ENCODE measurements at places on chromosomes 12 and 14.

- no peak for DNase-seq
Observed at GRCh38 chr12:57902478-57902969, 38.8 kb upstream of the ATP23 start.

- no peak for DNase-seq
Observed at GRCh38 chr12:71639341-71639760, 24.3 kb downstream of the ZFC3H1 start.

- no peak for DNase-seq
Observed at GRCh38 chr12:52086366-52086765, 6.9 kb downstream of the SMIM41 start.

DNA sequence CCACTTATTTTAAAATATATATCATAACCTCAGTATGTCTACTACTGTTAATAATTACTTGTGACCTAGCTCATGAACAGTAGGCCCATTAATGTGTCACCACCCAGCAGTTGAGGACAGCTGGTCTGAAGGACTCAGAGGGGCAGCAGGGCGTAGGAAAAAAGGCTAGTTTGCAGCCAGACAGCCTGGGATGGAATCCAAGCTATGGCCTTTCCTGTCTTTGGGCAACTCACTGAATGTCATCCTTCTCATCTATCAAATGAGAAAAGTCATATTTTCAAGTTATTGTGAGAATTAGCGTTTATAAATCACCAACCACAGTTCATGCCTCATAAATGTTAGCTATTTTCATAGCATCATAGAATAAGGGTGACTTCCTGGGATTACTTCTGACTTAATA, 12.3 kb downstream of the DENND5B start:
- DNase-seq, result no peak

GRCh38 chr12:2390850-2391390, 338.1 kb downstream of the CACNA1C start:
- DNase-seq, result no peak

DNA sequence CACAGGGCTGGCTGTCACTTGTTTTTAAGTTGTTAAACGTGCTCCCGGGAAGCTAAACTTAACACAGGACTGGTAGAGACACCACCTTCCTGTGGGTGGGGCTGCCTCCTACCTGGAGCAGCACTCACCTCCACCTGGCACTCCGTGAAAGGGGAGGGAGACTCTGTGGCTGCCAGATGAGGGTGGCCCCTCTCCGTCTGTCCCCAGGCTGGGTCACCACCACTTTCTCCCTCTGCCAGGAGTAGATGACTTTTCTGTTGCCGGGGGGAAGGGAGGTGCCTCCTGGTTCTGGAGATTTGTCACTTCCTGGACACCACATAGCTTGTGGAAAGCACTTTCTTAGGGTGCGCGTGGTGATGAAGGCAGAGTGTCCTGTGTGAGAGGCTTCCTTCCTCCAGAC, 81.3 kb downstream of the WDR20 start:
- no peak for DNase-seq

DNA sequence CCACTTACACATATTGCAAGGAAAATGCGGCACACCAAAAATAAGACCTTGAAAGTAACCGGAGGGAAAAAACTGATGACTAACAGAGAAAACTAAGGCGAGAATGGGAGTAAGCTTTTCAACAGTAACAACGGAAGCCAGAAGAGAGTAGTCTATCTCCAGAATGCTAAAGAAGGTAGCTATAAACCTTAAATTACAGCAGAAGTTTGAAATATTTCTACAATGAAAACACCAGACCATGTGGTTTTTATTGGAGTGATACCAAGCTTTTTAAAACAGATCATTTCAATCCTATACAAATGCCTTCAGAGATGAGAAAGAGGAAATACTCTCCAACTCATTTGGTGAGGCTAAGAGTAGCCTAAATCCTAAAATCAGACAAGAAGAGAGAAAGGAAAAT, 209.5 kb downstream of the ANO6 start:
- no peak for DNase-seq

- no peak for DNase-seq
Observed at GRCh38 chr12:4829793-4830162, 79.9 kb upstream of the KCNA1 start.

DNA sequence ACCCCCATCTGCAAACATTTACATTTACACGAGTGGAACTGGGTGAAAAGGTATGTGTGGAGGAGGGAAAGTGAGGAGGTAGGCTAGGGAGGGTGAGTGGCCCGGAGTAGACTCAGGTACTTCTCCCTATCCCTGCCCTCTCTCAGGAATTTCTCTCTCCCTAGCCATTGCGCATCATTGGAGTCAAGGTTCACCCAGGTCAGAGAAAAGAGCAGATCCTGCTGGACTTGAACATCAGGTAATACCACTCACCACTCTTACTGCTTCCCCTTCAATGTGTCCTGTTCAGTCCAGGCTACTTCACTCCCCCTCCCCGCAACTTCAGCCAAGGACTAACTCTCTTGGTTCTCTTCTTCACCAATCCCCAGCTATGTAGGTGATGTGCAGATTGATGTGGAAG, 2.8 kb downstream of the ESYT1 start:
- no peak for DNase-seq

GRCh38 chr14:81485372-81485771, 48.3 kb downstream of the SEL1L start:
- no peak for DNase-seq

DNA sequence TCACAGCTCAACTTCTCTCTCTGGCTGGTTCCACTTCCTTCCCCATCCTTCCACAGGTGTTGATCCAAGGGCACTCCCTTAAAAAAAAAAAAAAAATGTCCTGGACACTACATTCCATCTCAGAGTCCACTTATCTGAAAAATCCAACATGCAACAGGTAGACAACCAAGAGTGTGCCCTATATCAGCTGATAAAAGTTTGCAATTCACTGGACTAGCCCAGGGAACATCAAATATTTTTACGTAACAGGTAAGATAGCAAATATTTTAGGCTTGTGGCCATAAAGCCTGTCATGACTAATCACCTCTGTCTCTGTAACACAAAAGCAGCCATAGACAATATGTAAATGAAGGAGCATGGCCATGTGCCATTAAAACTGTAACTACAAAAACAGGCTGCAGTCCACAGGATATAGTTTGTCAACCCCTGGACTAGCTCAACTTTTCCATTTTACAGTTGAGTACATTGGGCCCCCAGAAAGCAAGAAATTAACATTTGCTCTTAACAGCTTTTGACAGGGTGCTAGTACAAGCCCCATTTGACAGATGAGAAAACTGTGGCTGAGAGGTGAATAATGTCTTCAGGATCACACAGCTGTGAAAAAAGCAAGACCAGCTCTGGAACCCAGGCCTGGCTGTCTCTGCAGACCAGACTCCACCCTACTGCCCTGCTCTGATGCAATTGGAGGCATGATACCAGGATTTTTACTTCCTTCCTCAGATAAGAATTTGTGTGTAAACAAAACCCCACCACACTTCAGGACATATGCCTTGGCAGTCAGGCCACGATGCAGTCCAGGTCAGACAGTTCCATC, 68.9 kb downstream of the CMKLR1 start:
- DNase-seq, result no peak

DNA sequence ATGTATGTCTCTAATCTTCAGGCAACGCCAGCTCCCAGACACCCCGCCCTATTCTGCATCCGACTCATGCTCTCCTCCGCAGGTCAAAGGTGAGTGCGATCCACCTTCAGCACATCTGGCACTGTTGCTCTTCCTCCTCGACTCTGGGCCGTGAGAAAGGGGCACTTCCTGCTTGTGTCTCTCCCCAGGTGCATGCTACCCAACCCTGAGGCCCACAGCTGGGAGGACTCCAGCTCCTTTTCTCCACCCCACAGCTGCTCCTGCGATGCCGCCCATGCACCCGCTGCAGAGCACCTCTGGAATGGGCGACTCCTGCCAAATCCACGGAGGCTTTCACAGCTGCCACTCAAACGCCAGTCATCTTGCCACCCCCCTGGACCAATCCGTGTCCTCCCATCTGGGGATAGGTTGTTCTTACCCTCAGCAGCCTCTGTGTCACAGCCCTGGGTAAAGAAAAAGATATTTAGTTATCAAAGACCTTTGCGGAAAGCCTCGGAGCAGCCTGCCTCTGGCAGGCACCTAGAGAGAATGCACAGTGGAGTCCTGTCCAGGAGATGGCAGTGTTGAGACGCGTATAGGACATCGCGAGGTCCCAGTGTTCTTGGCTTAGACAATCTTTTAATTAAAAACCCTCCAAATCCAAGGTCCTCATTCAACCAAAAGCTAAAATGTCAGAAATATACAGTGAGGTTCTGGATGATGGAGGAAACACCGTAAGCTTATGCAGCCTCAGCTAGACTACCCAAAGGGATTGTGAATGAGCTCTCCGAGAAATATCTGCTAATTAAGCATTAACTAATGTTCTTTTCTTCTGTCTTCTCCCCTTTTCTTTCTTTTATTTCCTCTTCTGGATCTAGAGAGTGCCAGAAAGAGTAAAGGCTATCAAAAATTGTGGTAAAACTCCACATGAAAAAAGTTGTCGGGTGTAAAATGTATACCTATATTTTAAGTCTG, 54.3 kb downstream of the MYRFL start:
- DNase-seq, result no peak

GRCh38 chr12:28780096-28780495, 369.0 kb upstream of the FAR2 start:
- DNase-seq, result no peak

DNA sequence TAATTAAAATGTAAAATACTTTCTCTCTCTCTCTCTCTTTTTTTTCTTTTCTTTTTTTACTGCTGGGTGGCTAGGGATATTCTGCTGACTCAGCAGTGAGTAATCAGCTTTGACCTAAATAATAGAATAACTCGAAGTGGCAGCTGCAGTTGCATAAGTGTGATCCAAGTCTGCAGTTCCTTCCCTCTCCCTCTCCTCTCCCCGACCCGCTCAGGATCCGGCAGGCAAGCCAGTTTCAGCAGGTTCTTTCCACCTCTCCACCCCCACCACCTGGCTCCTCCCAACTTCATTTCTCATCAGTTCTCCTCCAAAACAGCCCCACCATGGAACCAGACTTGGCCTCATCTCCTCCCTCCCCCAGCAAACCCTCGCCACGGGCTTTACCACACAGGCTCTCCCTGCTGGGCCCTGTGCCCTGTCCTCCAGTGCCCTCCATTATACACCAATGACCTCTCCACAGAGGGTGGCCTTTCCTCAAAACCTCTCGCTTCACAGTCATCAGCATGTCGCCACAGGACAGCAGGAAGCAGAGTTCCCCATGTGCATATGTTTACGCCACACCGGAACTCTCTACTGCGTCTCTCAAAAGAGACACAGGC, 22.4 kb downstream of the SLC7A8 start:
- DNase-seq, result no peak

DNA sequence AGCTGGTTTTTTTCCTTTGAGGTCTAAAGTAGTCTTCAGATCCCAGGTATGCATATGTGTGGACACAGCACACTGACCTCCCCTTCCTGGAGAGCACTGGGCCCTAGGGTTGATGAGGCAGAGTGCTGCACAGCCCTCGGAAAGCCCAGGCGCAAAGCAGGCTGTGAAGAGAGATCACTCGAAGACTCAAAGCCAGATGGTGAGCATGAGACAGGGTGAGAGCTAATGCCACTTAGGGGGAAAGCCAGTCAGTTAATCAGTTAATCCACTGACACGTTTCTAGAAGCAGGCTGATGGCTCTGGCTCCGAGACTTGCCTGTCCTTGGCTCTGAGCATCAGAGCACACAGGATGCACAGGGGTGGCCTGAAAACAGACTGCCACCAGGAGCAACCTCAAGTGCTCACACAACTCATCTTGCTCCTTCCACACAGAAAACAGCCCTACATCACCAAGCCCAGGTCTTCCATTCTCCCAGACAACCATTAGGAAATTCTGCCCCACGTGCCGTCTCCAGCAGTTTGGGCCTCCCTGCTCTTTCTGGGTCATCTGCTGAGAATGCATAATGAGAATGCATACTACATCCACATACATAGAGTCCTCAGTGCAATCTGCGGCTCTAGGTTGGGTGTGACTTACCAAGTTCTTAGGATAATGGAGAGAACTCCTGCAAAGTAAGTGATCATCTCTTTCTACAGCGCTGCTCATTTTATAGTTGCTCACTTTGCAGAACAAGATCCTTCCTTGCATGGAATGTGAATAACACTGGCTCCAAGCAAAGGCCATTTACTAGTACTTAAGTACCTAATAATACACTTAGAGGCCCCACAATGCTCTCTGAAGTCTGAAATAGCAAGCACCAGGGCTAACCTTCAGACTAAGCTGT, 12.0 kb downstream of the AQP6 start:
- no peak for DNase-seq

- DNase-seq, result no peak
Observed at GRCh38 chr14:65001723-65002122, 15.0 kb downstream of the FNTB start.

- no peak for DNase-seq
Observed at GRCh38 chr12:45298721-45299692, 83.1 kb downstream of the ANO6 start.

GRCh38 chr12:124277394-124278241, 17.3 kb upstream of the RFLNA start:
- DNase-seq, result no peak

- no peak for DNase-seq
Observed at GRCh38 chr14:34596891-34597290, 33.1 kb downstream of the SNX6 start.

- no peak for DNase-seq
Observed at GRCh38 chr12:16228067-16228466, 49.4 kb downstream of the SLC15A5 start.

DNA sequence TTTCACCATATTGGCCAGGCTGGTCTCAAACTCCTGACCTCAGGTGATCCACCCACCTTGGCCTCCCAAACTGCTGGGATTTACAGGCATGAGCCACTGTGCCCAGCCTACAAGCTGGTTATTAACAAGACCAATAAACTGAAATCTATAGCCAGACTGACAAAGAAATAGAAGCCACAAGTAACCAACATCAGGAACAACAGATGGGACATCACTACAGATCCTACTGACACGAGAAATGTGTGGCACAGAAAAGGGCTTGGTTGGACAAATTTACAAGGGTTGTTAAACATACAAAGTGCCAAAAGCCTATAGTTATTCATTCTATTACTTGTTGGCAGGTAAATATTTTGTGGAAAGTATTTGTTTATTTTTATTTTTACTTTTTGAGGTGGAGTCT, 11.6 kb downstream of the MTA1 start:
- no peak for DNase-seq

DNA sequence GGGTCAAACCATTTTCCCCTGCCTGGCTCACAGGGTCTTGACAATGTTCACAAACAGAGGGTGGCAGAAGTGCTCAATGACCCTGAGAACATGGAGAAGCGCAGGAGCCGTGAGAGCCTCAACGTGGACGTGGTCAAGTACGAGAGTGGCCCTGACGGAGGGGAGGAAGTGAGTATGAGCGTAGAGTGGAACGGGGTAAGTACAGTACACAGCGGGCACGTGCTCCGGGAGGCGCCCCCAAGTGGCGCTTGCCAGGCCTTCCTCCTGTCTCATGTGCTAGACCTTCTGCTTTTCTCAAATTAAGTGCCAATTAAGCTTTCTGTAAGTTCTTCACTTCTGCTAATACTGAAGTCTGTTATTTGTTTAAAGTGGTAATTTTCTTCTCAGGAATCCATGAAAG, 35.9 kb downstream of the XRCC3 start:
- DNase-seq, result no peak

GRCh38 chr12:129401572-129401971, 502.3 kb downstream of the TMEM132D start:
- no peak for DNase-seq

- DNase-seq, result no peak
Observed at GRCh38 chr14:32013083-32013482, 64.0 kb upstream of the ARHGAP5 start.

All from esophagus muscularis mucosa (tissue), 4 donors.